Lung microvascular endothelial cell (primary cell): ENCODE measurements at places on chromosomes 3 and 15.
A peak's percentile ranks its signal among the peaks of the same experiment; 100 is the strongest.

- no peak for DNase-seq
Observed at GRCh38 chr3:156216216-156216615, 95.8 kb downstream of the KCNAB1 start.

DNA sequence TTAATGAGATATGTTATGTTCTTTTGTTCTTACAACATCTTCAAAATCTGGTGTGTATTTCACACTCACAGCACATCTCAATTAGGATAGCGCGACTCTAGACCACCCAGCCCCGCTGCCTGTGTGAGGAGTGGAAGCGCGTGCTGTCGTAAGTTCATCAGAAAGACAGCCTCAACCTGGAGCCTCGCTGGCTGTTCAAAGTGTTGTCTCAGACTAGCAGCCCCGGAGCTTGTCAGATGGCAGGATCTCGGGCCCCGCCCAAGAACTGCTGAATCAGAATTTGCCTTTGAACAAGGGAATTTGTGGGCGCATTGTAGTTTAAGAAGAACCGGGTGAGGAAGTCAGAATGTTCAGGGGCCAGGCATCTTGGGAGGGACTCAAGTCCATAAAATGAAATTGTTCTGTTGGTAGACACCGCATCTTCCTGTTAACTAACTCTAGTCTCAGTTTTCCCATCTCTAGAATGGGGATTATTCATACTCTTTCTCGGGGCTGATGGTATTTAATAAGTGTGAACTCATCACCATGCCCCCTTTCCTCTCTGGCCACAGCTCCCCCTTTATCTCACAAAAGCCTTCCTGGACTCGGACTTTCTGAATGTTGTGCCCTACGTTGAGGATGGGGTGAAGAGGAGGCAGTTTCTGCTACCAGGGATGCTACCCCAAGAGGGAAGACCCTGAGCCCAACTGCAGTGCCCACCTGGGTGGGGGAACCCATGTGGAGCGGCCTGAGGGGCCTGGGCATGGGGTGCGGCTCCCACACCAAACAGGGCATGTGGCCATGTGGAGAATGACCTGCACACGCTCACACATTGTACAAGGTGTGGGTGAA lies 40.4 kb downstream of the BHLHE40 start:
- peak; percentile 16 for DNase-seq

GRCh38 chr15:83809345-83809744 lies 155.4 kb downstream of the ADAMTSL3 start:
- DNase-seq: no peak

GRCh38 chr3:120420360-120420759 lies 30.4 kb downstream of the FSTL1 start:
- DNase-seq: no peak

DNA sequence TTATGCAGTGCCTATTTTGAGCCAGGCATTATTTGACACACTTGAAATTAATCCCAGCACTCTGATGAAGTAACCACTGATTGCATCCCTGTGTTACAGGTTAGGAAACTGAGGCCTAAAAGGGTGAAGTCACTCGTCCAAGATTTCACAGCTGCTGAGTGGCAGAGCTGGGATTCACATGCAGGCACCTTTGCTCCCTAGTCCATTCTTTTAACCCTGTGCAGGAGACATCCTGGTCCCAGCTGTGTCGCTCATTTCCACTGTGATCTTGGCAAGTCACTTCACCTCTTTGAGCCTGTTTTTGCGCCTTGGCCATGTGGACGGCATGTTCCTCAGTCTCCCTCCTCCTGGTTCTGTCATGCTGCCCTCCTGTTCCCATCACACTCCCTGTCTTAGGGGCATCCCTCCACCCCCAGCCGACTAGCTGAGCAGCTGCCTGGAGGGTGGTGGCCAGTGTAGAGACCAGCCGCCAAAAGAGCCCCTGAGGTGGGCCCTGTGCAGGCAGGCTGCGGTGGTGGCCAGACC lies 70.6 kb downstream of the SMAD6 start:
- no peak for DNase-seq

DNA sequence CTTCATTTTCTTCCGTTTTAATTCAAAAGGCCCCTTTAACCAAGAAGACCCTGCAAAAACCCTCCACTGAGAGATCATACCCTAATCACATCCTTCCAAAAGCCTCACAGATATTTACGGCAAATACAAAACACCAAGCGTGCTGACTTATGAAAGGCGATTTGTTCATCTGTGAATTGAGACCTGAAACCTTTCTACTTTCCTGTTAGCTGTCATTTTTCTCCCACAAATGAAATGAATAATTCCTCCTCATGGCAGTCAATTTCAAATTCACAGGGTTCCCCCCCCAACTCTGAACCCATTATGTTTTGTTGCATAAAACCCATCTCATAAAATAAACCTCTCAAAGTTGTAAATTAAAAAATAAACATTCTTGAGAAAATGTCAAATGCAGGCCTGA lies 149.6 kb downstream of the PDZRN3 start:
- DNase-seq: no peak

DNA sequence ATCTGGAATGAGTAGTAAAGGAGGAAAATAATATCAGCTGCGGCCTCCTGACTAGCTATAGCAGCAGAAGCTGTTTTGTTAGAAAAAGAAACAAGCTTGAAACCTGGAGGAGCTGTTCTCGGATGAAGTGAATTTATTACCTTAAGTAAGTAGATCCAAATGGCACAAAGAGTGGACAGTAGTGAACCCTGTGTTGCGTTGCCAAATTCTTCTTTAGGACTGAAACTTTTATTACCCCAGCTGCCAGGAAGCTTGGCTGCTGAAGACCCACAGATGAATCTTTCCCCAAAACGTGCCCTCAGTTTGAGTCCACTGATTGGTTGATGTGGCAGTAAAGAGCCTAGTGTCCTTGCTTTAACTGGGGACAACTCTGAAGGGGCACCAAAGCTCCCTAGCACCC lies 366.8 kb upstream of the GBE1 start:
- no peak for DNase-seq

DNA sequence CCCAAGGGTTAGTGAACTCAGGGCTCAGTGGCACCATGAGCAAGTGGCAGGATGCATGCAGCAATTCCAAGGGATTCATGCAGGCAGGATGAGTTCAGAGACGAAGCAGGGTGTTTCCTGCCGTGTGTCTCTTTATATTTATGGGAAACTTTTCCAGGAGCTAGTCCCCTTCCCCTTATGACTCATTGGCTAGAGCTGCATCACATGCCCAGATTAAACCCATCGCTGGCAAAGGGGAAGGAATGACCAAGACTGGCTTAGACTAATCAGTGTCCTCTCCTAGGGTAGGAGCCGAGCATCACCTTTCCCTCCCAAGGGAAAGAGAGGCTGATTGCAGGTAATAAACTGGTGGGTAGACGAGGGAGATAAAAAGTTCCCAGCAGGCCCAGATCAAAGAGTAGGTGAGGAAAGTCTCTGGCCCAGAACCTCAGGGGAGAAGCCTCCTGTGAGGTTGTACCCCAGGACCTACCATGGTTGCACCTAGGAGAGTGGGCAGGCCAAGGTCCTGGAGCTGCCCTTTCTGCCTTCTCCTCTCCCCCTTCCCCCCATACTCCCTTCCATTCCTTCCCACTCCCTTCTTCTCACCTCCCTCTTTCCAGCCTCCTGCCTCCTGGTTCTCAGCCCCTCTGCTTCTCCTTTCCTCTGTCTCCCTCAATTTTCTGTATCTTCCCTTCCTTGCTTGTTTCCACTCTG lies 67.8 kb upstream of the ITGA11 start:
- no peak for DNase-seq

DNA sequence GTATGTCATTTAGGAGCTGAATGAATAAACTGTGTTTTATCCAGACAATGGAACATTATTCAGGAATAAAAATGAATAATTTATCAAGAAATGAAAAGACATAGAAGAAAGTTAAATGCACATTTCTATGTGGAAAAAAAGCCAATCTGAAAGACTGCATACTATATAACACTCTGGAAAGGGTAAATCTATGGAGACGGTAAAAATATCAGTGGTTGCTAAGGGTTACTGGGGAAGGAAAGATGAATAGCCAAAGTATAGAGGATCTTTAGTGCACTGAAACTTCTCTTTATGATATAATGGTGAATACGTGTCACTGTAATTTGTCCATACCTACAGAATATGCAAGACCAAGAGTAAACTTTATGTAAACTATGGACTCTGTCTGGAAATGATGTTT lies 46.0 kb upstream of the PEX5L start:
- DNase-seq: no peak

- DNase-seq: peak; percentile 66
Observed at GRCh38 chr3:58874248-58874741, 175.5 kb downstream of the CFAP20DC start.

- DNase-seq: no peak
Observed at GRCh38 chr3:152192050-152192449, 76.7 kb upstream of the MBNL1 start.

GRCh38 chr3:86788371-86788770 lies 202.6 kb downstream of the VGLL3 start:
- DNase-seq: no peak

DNA sequence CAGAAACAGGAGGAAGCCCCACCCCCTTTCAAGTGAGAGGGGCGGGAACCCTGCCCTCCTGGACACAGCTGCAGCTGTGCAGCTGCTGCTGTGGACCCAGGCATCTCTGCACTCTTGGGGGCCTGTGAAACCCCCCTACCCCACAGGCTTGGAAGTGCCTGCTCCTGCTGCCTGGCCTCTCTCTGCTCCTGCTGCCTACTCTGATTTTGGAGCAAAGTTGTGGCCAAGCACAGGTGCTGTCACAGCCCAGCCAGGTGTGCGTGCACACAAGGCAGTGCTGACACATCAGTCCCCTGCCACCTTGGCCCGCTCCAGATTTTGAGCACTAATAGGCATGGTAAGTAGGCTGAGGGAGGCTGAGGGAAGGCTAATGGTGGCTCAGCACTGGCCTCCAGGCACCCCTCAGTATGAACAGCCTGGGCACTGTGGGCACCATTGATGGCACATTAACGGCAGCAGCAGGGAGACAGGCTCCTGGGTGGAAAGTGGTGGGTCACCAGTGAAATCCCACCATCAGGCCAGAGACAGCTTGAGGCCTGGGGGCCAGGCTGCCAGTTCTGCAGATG lies 890.9 kb downstream of the GBE1 start:
- DNase-seq: no peak

DNA sequence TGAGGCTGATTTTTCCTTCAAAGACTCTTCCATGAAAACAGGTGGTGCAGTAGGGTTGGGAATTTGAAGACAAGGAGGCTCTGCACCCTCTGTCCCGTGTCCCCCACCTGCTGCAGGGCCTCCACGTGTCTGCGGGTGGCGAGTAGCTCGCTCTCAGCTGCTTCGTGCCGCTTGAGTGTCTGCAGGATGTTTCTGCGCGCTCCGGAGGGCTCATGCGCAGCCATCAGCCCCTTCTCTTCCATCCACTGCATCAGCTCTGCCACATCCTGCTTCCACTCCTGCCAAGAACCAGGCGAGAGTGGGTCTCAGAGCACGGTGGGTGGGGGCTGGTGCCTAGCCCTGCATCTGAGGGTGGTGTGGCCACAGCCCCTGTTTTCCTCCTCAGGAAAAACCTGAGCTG lies 17.8 kb downstream of the SPTBN5 start:
- DNase-seq: no peak

DNA sequence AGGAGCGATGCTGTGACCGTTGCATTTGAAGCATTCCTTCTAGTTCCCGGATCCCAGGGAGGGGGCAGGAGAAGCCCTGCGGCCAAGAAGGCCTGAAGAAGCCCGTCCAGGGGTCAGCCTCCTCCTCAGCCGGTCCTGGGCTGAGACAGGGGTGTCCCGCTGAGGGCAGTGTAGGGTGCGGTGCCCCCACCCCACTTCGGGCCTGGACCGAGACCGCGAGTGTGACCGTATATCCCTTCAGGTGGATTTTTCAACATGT lies 2.8 kb downstream of the OCA2 start:
- DNase-seq: no peak

GRCh38 chr15:35181538-35181937 lies 96.4 kb upstream of the NANOGP8 start:
- peak; percentile 51 for DNase-seq

DNA sequence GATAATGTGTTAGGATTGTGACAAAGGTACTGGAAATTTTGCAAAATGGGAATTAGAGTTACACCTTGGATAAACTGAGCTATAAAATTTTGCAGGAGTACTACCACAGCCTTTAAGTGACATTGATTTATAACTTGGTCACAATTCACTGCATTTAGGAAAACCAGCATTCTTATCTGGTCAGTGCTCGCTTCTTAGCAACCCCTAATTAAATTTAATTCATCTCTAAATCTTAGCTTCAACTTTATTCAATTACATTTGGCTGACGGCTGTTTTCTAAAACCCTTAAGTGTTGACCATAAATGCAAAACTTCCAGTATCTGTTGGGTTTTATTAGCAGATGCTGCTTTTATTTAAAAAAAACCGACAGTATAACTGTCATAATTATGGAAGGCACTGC lies 31.3 kb downstream of the TFRC start:
- DNase-seq: no peak

GRCh38 chr3:48426944-48427629 lies 2.8 kb downstream of the PLXNB1 start:
- no peak for DNase-seq

DNA sequence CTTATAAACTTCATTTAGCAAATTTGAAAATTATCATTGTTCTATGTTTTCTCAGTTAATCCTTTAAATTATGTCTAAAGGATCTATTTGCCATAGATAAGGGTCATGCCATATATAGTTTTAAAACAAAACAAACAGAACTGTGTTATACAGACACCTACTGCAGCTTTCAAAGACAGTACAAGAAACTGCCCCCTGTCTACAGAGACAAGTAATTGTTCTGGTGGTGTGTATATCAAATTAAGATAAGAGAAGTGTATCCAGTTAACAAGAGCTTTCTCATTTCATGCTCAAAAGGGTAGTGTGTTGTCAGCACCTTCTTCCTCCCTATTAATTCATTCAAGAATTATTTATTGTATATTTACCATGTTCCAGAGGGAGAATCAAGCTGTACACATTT lies 201.2 kb downstream of the FMN1 start:
- peak; percentile 1 for DNase-seq

- no peak for DNase-seq
Observed at GRCh38 chr3:126711121-126711760, 7.2 kb downstream of the CHCHD6 start.

GRCh38 chr3:153820035-153820434 lies 301.2 kb upstream of the ARHGEF26 start:
- DNase-seq: no peak

GRCh38 chr15:40344217-40344616 lies 3.5 kb upstream of the CCDC9B start:
- DNase-seq: peak; percentile 57

DNA sequence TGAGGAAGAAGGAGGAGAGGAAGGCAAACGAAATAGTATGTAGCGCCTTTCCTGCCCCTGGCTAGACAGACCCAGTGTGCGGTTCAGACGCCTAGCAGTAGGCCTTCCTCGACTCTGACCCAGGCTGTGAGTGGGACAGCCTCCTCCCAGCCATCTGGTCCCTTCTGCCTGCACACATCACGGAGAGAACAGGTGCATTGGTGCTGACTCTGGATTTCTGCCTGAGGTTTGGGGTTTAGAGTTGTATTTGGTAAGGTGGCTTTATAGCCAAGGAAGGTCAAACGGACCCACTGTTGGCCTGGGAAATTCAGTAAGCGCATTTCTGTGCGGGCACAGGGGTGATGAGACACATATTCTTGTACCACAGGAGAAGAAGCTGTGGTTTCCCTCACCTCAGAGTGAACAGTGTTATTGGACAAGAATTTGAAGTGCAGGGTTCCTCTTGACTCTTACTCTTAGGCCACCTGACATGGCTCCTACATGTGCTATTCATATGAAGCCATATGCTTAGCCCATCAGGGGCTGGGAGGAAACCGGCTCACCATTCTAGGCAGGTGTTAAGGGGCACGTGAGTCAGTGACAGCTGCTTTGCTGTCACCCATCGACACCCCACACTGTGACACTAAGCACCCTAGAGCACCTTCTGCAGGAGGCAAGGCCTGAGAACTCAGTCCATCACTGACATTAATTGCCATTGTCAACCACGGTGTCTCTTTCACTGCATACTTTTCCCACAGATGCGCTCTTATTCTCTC lies 143.3 kb downstream of the CHDH start:
- no peak for DNase-seq

GRCh38 chr15:96564546-96564945 lies 234.0 kb downstream of the NR2F2 start:
- DNase-seq: no peak
